ENCODE measurements at places on chromosomes 1 and 21. TPM values are rescaled to one million over a fixed set of nuclear protein-coding genes. Genes with fewer than 3 reads are reported as not detected.

DNA sequence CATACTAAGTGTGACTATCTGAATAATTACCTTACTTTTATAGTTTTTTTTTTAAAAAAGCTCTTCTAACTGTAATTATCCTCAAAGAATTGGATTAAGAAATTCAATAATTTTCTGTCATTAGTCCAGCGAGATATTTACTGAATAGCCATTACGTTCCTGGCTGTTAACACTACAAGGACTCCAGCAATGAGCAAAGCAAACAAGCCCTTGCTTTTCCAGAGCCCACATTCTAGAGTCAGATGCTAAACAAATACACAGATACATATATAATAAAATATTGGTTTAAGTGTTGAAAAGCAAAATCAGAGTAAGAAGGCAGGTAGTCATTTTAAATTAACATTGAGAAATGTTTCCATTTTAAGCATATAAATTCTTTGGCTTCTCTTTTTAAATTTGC is 118.4 kb downstream of the ATF6 start:
- H3K27ac ChIP-seq: no peak overlapping the region
- no peaks in the 10 kb centered on the region for H3K27me3 ChIP-seq
- H3K4me1 ChIP-seq: no peaks in the 10 kb centered on the region
- no peaks in the 10 kb centered on the region for H3K36me3 ChIP-seq

DNA sequence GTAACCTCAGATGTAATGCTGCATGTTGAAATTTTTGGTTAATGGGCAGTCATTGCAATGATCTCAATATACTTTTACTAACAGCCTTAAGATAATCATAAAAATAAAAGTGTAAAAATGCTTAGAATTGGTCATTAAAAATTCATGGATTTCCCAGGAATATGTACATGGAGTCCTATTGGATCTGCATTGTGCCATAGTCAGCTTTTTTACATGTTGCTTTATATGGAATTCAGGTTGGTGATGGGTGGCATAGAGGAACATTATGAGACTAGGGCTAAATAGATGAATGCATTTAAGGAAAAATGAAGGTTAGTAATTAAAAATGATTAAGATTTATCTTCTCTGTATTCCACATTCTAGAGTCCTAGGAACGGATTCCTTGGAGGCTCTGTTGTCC is 103.2 kb downstream of the SLC35F3 start:
- no peak overlapping the region for H3K4me3 ChIP-seq
- H3K27ac ChIP-seq: no peak overlapping the region
- no peaks in the 10 kb centered on the region for H3K4me1 ChIP-seq
- DNase-seq: no peak
- no peaks in the 10 kb centered on the region for H3K36me3 ChIP-seq

- H3K36me3 ChIP-seq: no peaks in the 10 kb centered on the region
- DNase-seq: no peak
- H3K4me3 ChIP-seq: no peak overlapping the region
- H3K4me1 ChIP-seq: no peaks in the 10 kb centered on the region
- H3K27ac ChIP-seq: no peak overlapping the region
These were observed 25.8 kb upstream of the ZNF648 start for GRCh38 chr1:182087304-182087703.

GRCh38 chr1:92480813-92481598 is 5.7 kb downstream of the GFI1 start:
- peak overlapping the region; percentile 45 for H3K4me3 ChIP-seq
- DNase-seq: peak; percentile 64
- peaks cover 100% of the 10 kb centered on the region for H3K27me3 ChIP-seq

- no peak overlapping the region for H3K27ac ChIP-seq
- H3K4me1 ChIP-seq: peaks cover 3% of the 10 kb centered on the region
- H3K27me3 ChIP-seq: no peaks in the 10 kb centered on the region
- H3K4me3 ChIP-seq: no peak overlapping the region
These were observed 18.2 kb downstream of the KIF17 start for GRCh38 chr1:20699558-20699957.

- peaks cover 22% of the 10 kb centered on the region for H3K4me1 ChIP-seq
- H3K27ac ChIP-seq: no peak overlapping the region
- no peaks in the 10 kb centered on the region for H3K27me3 ChIP-seq
These were observed 6.4 kb downstream of the SSBP3 start for GRCh38 chr1:54399765-54400164.

Gene FMN2
- total RNA-seq: 1.7 TPM

Gene CFAP141
- total RNA-seq: not detected

Gene C1orf94
- 0.19 TPM for total RNA-seq

Measured in neural progenitor cell (in vitro differentiated cells).